CD4-positive, alpha-beta T cell treated with Interleukin-17A for 4 hours (primary cell): ENCODE measurements at places on chromosomes 16 and 17.

- no peak for DNase-seq
These were observed 11.3 kb downstream of the DHX38 start for GRCh38 chr16:72104905-72105304.

- DNase-seq, result peak; percentile 65
These were observed 178.3 kb downstream of the MRTFB start for GRCh38 chr16:14249291-14250032.

DNA sequence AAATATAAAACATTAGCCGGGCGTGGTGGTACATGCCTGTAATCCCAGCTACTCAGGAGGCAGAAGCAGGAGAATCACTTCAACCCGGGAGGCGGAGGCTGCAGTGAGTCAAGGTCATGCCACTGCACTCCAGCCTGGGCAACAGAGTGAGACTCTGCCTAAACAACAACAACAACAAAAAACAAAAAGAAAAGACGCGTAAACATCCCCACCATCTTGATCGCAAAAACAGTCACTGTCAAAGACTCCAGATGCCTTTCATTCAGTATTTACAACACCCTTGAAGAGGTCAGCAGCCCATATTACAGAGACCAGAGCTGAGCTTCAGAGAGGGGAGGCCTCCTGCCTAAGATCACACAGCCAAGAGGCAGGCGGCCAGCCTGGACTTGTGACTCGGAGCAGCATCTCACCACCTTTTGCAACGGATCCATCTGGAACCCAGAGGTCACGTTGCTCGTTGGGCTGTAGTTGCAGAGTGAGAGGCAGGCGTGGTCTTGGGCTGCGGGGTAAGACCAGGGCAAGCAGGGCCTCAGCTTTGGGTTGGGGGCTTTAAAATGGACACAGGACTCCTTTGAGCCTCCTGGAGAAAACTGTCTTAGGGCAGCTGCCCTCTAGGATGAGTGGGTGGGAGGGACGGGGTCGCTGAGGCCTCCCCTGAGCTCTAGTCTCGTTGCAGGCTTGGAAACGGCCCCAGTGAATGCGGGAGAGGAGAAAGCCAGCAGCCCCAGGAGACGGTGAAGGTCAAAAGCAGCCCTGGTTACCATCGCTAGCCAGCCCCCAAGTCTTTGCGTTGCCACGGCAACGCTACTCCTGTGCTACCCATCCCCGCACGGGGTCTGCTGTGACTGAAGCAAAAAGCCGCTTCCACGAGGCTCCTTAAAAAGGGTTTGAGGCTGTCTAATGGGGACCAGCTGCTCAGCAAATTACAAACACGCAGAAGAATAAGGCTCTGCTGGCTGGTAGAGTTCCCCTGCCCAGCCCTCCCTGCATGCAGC lies 26.1 kb downstream of the LGALS3BP start:
- no peak for DNase-seq

DNA sequence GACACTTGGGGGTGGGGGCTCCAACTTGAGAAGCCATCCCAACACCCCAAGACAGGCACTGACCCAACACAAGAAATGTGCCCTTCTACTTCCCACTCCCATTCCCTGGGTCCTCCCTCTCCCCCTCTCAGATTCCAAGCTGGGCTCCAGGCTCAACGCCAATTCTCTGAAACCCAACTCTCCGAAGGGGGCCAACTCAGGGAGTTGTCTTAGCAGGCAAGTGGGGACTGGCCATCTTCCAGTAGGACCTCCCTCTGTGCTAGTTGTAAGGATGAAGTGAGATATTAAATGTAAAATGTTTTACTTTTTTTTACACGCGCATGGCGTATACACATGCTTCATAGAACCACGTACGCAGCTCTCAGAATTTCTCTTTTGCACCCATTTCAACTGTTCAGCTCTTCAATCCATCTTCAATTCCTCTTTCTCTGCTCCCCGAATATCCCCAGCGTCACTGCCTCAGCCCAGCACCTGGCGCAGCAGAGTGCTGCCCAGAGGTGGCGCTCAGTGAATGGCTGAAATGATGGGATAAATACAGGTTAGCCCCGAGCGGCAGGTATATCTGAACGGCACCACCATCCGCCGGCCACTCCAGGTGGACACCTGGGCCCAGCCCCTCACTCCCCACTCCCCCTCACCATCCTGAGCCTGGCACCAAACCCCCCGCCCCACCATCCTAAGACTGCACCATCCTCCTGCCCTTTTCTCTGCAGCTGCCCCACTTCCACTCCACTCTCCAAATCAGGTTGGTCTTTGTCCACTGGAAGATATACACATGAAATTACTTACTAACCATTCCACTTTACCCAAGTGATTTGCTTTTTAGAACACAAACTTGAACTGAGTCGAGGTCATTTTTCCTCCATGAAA lies 43.9 kb upstream of the TNRC6C start:
- peak; percentile 32 for DNase-seq

DNA sequence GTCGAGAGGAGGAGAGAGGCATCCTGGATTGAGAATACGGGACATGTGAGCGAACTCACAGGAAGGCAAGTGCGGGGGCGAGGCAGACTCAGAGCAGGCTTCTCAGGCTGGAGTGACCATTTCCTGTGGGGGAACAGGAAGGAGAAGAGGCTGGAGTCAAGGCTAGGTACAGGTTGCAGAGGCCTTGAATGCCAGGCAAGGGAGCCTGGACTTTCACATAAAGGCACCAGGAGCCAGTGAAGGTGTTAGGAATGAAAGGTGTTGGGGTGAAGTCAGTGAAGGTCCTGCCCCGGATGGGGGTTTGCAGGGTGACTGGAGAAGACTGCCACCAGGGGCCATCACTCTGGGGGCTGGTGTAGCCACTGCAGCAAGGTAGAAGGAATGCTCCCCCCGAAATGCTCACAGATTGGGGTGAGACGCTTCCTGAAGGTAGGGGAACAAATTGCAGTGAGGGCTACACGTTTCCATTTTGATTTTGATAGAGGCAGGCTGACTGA lies 5.3 kb upstream of the GPRC5C start:
- DNase-seq, result no peak

DNA sequence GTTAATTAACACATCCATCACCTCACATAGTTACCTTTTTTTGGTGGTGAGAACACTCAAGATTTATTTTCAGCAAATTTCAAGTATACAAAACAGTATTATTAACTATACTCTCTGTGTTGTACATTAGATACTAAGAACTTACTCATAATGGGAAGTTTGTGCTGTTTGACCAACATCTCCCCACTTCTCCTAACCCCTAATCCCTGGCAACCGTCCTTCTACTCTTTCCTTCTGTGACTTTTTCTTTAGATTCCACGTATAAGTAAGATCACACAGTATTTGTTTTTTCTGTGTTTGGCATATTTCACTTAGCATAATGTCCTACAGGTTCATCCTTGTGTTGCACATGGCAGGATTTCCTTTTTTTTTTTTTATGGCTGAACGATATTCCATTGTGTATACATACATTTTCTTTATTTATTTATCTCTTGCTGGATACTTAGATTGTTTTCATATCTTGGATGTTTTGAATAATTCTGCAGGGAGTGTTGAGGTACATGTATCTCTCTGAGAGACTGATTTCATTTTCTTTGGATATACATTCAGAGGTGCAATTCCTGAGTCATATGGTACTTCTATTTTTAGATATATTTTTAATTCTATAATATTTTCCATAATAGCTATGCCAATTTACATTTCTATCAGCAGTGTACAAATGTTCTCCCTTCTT lies 19.0 kb downstream of the PPM1D start:
- no peak for DNase-seq

- DNase-seq, result no peak
These were observed 8.0 kb upstream of the UNK start for GRCh38 chr17:75776386-75777295.

DNA sequence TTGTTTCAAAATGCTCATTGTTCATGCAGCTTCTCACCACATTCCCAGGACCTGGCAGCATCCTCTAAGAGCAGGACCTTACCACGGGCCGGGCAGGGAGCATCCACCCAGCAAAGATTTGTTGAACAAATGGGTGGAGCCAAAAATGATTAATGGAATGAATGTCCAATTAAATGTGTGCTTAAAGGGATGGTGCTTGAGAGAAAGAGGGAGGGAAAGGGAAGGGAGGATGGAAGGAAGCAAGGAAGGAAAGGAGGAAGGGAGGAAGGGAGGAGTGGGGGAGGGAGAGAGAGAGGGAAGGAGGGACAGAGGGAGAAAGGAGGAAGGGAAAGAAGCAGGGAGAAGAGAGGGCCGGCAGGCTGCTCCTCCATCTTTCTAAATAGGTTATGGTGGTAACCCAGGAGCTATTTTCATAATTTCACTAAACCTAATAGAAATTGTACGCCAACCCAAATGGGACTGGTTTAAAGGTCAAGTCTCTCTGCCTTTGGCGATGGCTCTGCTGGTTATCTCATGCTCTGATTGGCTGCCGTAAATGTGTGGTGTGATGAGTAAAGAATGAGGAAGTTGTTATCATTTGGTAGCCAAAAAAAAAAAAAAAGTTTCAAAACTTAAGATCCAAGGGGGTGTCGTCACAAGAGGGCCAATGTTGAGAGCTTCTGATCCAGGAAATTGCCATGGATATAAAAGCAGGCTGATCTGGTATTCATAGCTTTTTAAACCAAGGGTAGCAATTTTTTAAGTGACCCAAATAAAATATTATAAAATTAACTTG lies 126.7 kb upstream of the FOXF1 start:
- DNase-seq, result no peak

GRCh38 chr16:2469399-2470233 lies 1.5 kb upstream of the NTN3 start:
- no peak for DNase-seq

DNA sequence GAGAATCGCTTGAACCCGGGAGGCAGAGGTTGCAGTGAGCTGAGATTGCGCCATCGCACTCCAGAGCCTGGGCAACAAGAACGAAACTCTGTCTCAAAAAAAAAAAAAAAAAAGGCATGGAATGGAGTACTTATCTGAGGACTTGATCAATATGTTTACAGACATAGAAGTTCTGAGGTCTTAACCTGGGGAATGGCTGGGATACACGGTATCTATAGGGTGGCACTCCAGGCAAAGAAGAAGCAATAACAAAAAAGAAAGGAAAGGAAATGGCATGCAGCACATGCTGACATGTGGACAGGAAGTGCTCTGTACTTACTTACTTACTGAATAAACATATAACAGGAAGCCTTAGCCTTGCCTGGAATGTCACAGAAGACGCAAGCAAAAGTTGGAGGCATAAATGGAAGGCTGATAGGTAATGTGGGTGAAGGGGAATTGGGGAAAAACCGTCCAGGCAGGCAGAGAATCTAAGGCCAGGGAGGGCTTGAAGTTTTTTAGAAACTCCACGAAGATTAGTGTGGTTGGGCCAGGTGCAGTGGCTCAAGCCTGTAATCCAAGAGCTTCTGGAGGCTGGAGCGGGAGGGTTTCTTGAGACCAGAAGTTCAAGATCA lies 10.1 kb upstream of the SPOP start:
- DNase-seq, result peak; percentile 45

GRCh38 chr16:75319513-75320411 lies 68.3 kb upstream of the BCAR1 start:
- DNase-seq, result no peak

- DNase-seq, result no peak
These were observed 608 bp upstream of the COX10 start for GRCh38 chr17:14068542-14069250.

- no peak for DNase-seq
These were observed 16.9 kb downstream of the CREBBP start for GRCh38 chr16:3863587-3863986.

- DNase-seq, result no peak
These were observed 75.7 kb upstream of the BRD7 start for GRCh38 chr16:50444526-50444925.

DNA sequence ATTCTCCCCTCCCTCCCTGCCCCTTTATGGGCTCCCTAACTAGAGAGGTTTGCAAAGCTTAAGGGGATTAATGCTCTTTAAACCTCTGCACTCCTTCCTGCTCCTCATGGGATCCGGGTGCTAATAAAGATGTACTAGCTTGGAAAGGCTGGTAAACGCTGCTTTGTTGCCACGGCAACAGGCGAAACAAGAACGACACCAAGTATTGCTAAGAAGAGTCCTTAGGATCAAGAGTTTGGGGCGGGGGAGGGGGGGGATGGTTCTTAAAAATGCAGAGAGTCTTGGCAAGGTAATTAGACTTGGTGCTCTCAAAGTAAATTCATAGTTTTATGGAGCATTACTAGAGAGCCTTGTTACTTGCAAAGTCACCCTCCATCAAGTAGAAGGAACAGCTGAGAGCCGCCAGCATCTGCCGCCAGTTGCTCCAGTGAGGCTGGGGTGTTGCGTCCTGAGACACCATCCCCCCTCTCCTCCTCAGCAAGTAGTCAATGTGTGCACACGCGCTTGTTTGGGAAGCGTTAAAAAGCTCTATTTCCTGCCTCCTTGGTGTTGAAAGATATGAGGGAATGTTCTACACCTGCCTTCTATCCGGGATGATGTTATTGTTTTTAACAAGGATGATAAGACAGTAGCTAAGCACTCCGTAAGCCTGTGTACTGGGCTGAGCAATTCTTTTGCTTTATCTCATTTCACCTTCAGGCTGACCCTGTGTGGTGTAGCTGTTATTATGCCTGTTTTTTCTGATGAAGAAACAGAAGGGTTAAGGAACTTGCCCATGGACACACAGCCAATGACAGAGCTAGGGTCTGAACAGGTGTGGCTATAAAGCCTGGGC lies 190.9 kb downstream of the CCDC182 start:
- no peak for DNase-seq

- no peak for DNase-seq
These were observed 435.0 kb downstream of the TMEM114 start for GRCh38 chr16:8155275-8155674.

GRCh38 chr17:1608676-1609075 lies 20.0 kb downstream of the SLC43A2 start:
- DNase-seq, result no peak

GRCh38 chr16:79599837-79600637 lies 500 bp downstream of the MAF start:
- DNase-seq, result peak; percentile 59

- DNase-seq, result no peak
These were observed 42.2 kb downstream of the ACTG1 start for GRCh38 chr17:81470270-81470943.

DNA sequence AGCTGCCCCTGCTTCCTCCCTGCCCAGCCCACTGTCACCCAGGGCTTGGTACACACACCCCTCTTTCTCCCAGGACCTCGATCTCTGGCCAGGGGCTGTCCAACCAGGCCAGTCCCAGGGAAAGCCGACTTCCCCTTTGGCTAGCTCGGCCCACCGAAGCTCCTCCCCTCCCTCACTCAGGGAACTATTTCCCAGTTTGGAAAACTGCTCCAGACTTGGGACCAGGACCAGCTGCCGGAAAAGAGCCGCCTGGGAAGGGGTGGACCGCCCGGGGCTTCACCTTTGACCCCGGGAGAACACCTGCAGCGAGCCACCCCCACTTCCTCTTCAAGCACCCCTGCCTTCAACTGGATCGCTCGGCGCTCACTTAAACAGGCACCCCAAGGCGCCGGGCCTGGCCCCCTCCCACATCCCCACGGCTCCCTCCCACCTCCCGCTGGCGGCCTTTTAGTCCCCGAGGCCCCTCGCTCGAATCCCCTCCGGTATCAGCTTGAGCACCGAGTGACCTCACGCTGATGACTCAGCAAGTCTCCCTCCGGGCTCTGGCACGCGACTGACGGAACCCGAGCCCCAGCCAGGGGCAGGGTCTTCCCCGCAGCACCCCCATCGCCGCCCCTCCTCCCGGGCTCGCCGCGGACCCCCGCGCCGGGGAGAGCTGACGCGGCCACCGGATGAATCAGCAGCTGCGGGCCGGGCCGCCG lies 934 bp downstream of the MAFG start:
- peak; percentile 73 for DNase-seq

- DNase-seq, result no peak
These were observed 4.7 kb downstream of the MNT start for GRCh38 chr17:2396192-2396567.
